ENCODE measurements at places on chromosomes 11 and 22.

GRCh38 chr11:116857936-116858335 lies 20.5 kb upstream of the APOA1 start:
- no peak for DNase-seq

DNA sequence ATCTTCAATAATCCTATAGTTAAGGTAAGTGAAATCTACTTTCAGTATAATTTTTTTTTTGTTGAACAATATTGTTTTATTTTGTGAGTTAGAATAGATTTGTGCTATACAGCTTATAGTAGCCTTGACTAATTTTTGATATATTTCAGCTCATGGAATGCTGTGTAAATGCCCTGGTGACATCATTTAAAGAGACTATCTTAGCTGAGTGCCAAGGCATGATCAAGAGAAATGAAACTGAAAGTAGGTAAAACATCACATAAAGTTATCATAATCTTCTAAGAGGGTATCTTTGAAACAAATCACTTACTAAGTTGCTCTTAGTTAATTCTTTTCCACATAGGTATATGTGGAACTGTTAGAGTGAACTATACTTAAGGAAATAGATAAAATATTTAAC lies 51.4 kb upstream of the ACAT1 start:
- DNase-seq, result peak; percentile 75

GRCh38 chr11:76277298-76278175 lies 71.2 kb upstream of the WNT11 start:
- DNase-seq, result no peak

DNA sequence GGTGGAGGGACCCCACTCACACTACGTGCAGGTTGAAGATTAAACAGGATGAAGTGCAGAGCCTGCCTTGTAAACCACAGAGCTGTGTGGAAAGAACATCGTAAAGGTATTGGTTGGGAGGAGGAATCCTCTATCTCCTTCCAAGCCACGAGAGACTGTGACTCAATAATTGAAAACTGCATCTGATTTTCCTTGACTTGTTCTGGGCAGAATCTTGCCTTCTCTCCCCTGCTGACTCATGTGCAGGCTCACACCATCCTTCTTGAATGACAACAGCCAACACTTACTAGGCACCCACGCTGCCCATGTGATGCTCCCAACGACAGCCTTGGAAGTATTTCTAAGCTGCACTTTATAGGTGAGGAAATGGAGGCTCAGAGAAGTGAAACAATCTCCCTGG lies 563.0 kb downstream of the MIAT start:
- DNase-seq, result no peak

DNA sequence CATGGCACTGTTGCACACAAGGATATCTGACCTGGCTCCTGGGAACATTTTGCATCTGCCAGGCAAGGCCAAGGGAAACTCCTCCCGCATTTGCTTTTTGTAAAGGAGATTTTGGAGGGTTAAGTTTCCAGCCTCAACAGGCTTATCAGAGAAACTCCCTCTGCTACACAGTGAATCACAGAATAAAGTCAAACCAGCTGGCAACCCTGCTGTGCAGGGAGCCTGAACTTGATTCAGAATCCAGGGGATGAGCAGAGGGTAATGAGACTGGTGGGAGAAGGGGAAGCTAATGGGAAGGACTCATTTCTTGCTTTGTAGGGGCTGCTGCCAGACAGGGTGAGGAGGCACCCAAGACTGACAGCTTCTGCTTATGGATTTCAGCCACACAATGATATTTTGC lies 185.3 kb upstream of the ISX start:
- DNase-seq, result no peak

Measured in inflammatory macrophage treated with lipopolysaccharide for 4 hours (primary cell).